Activated naive CD4-positive, alpha-beta T cell treated with Interleukin-2 at 50 U/mL for 16 hours (primary cell): ENCODE measurements at places on chromosomes 3 and 15.

DNA sequence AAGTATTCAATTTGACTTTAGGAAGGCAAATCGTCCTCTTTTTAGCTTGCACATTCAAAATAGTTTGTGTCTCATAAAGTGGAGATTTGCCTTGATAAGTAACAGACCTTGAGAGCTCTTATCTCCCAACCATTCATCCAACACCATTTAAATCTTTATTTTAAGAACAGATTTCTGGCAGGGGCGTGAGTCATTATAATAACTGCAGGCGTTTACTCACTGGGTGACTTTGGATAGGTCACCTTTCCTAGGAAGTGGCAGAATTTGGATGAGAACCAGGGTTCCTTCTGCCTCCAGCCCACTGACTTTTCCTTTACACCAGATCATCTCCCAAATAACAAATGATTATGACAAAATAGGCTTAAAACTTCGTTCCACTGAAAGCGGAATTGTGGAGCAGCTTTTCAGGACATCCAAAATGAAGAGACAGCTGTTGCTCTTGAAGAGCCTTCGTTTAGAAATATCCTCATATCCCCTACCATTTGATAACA, 5.0 kb downstream of the LMCD1 start:
- DNase-seq, result no peak

DNA sequence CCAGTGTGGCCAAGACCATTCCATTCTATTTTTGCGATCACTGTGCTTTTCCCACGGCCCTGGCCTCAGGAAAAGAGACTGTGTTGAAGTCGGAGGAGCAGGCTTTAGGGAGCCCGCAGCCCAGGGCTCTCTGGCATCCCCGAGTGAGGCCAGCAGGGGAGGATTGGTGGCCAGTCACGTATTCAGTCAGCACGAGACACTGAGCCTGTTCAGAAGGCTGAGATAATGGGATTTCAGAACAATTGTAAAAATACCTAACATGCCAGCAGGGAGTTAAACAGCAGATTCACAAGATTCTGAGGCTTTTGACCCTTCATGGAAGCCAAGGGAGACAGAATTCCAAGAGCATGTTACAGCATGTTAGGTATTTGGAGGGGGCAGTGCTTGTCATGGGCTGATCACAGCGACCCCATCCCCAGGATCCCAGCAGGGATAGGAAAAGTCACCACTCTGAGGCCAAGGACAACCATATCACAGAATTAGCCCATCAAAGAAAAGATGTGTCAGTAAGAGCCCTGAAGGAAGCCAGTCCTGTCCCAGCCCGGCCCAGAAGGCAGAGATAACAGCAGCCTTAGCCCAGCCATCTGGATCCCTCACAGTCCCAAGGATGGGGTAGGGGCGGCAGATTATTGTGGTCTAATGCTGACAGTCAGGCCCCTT, 40.6 kb downstream of the AMOTL2 start:
- no peak for DNase-seq

- no peak for DNase-seq
These were observed 4.7 kb upstream of the CORO2B start for GRCh38 chr15:68574046-68574445.

GRCh38 chr3:46978381-46978780, 1.1 kb upstream of the NBEAL2 start:
- DNase-seq, result no peak

GRCh38 chr3:189909573-189909972, 211.1 kb downstream of the P3H2 start:
- no peak for DNase-seq
